ENCODE measurements at places on chromosomes 7 and 10. TPM values are rescaled to one million over a fixed set of nuclear protein-coding genes. Genes with fewer than 3 reads are reported as not detected.

FAM25C gene
- not detected for total RNA-seq

GRCh38 chr10:97715259-97715874 lies 1.8 kb downstream of the MARVELD1 start:
- no peak for ATAC-seq

DNA sequence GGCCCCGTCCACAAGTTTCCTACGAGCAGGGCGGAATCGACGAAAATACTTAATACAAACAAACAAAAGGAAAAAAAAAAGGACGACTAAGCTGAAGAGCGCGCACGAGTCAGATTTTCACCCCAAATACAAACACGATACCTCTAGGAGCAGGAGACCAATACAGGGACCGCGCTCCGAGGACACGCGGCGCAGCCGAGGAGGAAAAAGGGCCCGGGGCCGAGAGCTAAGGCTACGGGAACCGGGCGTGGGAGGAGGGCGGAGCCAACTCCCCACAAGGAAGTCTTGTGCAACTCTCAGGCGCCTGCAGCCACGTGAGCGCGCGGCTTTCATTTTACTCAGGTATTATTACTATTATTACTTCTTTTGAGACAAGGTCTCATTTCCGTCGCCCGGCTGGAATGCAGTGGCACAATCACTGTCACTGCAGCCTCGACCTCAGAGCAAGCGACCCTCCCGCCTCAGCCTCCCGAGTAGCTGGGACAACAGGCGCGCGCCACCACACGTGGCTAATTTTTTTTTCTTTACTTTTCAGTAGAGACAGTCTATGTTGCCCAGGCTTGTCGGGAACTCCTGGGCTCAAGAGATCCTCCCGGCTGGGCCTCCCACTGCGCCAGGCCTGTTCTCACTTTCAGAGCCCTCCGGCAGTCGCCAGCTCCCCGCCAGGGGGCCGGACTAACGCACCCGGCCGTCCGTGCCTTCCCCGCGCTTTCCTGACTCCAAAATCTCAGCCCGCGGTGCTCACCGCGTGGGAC lies 1.2 kb downstream of the HNRNPF start:
- peak; percentile 70 for ATAC-seq

DNA sequence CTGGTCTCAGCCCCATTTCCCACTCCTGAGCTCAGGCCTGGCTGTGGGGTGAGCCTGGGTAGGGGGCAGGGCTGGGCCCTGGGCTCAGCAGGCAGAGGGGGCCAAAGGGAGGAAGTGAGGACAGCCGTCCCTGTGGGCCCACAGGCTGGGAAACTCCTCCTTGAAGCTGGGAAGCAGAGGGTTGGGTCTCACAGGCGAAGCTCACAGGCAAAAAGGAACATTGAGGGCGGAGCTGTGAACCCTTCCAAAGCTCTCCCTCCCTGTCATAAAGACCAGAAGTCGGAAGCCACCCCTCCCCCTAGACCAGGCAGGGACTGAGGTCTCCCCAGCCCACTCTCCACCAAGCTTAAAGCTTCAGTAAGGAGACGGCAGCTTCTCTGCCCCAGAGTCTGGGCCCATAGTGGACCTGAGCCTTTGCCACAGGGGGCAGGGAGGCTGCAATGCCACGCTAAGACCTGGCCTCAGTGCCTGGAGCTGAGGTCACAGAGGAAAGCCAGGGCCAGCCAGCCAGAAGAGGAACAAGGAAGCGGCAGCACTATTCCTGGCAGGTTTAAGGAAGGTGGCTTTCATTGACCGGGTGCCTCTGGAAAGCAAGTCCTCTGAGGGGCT lies 1.0 kb upstream of the KCP start:
- peak; percentile 38 for ATAC-seq

GRCh38 chr7:150357270-150357669 lies 11.4 kb upstream of the REPIN1 start:
- no peak for ATAC-seq

DNA sequence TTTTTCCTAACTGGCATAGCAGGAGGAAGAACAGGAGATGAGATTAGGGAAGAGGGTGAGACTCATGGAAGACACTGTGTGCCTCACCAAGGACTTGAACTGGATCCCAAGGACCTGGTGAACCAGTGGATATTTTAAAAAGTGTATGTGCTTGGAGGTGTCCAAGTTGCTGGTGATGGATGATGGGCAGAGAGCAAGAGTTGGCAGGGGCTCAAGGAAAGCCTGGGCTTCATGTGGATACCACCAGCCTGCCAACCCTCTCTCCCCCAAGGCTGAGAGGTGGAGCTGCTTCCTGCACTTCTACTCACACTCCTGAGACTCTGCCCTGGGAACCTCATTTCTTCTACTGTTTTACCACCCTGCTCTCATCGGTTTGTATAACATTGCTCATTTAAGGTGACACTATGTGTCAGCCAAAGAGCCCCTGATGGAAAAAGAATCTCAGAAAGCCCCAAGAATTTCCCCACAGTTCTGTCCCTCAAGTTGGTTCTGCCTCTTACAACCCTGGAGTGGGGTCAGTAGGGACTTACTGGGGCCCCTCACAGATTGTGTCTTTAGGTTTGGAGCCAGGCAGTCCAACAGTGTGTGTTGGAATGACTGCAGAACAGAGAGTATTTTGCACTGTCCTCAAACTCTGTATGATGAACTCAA lies 56.2 kb upstream of the PDCD4 start:
- ATAC-seq, result peak; percentile 17

DNA sequence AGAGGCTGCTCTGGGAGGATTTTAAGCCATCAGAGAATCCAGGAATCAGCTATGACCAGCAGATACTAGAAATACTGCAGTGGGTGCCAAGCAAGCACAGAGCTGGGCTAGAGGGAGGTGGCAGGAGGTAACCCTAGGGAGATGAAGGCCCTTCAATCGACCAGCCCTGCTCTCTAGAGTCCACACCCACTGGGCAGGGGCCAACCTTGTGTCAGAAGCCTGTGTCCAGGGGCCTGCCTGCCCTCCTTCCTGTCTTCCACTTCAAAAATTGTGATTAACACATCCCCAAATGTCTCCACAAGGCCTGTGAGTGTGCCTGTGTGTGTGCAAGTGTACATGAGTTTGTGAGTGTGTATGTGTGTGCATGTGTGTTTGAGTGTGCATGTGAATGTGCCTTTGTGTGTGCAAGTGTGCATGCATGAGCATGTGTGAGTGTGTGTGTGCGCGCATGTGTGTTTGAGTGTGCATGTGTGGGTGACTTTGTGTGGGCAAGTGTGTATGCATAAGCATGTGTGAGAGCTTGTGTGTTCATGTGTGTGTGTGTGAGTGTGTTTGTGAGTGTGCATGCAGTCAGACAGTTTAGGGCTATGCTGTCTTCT lies 367.7 kb downstream of the SFMBT2 start:
- no peak for ATAC-seq

- no peak for ATAC-seq
Measured at GRCh38 chr10:121558238-121558637, 40.0 kb downstream of the FGFR2 start.

DNA sequence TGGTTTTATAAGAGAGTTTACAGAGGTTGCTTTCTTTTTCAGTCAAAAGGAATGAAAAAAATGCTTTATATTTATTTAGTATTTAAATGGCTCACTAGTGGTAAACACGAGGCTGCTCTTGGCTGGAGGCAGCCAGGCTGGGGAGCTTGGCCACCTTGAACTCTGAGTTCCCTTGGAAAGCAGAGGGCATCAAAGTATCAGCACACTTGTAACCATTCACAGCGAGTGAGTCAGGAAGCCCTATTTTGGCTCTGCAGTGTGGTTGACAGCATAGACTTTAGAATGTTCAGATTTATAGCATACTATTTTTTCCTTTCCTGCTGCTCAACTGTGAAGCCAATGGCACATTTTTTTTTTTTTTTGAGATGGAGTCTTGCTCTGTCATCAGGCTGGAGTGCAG lies 51.6 kb downstream of the CYCS start:
- ATAC-seq, result no peak

DNA sequence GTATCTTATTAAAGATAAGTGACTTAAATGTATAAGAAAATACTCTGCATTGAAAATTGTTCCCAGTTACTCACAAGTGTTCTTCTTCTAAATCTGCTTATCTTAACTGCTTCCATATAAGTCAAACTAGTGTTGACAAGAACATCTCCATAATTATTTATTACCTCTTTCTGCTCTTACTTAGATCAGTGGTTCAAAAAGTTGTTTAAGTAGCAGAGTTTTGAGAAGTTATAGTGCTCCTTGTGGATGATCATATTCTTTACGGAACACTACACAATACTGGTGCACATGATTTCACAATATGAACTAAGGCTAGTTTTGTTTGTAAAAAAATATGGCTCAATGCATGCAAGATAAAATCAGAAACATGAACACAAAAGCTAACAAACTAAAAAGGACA lies 168.4 kb downstream of the SEMA3D start:
- no peak for ATAC-seq

Measured in gastroesophageal sphincter (tissue), 4 donors.